Activated naive CD8-positive, alpha-beta T cell treated with anti-CD3 and anti-CD28 coated beads, Interleukin-2, amount 50 U/mL, for 24 hours (primary cell): ENCODE measurements at places on chromosomes 12 and 14.

- DNase-seq, result no peak
These were observed 354.9 kb downstream of the RAD51B start for GRCh38 chr14:68174446-68174845.

GRCh38 chr12:27821259-27821973 lies 41.4 kb upstream of the MANSC4 start:
- peak; percentile 21 for DNase-seq

GRCh38 chr12:43762596-43762995 lies 3.8 kb downstream of the IRAK4 start:
- no peak for DNase-seq

- no peak for DNase-seq
These were observed 33.8 kb downstream of the ZFP36L1 start for GRCh38 chr14:68759017-68759560.

DNA sequence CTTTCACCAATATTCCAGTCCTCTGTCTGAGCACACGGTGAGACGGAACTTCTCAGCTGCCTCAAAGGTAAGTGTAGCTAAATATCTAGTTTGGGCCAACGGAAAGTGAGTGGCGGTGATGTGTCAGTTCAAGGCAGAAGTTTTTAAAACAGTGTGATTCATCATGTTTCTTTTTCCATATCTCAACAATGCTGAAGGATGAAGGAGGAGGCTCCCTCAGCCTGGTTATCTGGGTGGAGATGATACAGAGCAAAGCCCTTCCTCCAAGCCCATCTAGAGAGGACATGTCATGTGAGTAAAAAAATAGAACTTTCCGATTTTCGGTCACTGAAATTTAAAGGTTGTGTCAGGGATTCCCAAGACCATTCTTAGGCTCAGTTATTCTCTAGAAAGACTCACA lies 13.1 kb upstream of the ANP32D start:
- DNase-seq, result no peak

- DNase-seq, result no peak
These were observed 690.9 kb upstream of the LMO3 start for GRCh38 chr12:17296882-17297281.

GRCh38 chr12:65300679-65301349 lies 22.3 kb downstream of the MSRB3 start:
- no peak for DNase-seq

GRCh38 chr12:42985506-42985905 lies 396.0 kb upstream of the PRICKLE1 start:
- no peak for DNase-seq

DNA sequence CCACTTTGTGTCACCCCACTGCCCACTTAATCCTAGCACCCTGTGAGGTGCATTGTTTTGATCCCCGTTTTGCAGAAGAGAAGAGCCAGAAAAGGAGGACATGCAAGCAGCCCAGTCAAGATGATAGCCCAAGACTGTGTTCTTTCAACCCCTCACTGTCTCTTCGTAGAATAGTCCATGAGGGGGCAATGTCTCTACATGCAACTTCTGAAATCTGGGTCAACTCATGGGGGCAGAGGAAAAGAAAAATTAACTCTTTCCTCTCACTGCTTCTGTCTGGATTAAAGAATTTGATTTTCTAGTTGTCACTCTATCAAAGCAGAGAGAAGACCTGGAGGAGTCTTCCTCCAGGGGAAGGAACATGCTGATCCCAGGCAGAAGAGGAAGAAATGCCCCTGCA lies 229.6 kb upstream of the NOS1 start:
- DNase-seq, result no peak

GRCh38 chr14:46036099-46036498 lies 615.5 kb downstream of the RPL10L start:
- DNase-seq, result no peak

- DNase-seq, result no peak
These were observed 70.8 kb downstream of the WDR20 start for GRCh38 chr14:102210421-102211042.

- no peak for DNase-seq
These were observed 872 bp downstream of the VSX2 start for GRCh38 chr14:74239848-74240793.

DNA sequence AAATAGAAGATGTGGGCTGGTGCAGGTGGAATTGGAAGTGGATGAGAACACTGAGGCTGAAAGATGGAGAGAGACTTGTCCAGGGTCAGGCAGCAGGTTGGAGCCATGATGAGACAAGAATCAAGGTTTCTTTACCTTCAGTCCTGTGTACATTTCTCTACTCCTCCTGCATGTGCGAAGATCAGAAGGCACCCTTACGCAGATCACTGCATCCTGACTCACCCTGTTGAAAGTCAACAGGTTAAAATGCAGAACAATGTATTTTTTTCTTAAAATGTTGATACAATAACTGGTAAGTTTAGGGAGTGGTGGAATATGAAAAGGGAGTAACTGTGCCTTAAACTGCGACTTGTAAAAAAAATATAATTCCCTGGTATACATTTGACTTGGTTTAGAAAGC lies 47.8 kb downstream of the TESPA1 start:
- no peak for DNase-seq

GRCh38 chr14:87494010-87494409 lies 499.0 kb downstream of the GALC start:
- no peak for DNase-seq

DNA sequence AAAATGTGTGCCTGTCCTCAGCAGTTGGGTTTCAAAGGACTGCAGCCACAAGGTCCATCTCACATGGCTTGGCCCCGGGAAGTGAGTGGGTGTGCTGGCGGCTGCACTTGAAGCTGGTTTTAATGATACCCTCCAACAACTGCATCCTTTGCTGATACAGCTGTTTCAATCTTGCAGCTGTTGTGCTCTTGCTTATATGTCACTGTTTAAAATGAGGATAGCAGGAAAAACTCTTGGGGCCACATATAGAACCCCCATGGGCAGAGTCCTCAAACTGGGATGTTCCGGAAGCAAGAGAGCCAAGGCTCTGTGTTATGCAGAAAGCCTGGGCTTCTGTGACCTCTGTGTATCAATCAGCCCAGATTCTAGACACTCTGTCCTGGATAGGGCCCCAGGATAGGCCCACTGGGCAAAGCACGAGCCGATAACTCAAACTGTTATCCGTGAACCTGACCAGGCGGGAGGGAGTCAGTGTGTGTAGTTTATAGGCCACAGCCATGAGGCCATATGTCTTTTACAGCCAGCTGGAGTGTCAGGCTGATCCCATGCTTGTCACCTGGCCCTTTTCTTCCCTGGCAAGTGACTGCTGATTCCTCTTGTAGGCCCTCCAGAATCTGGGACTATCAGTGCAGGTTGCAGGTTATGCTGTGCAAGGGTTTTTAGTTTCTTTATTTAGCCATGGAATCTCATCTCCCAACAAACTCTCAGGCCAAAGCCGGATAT lies 74.3 kb downstream of the SSPN start:
- no peak for DNase-seq

- no peak for DNase-seq
These were observed 109.7 kb downstream of the ADGRD1 start for GRCh38 chr12:131063413-131063812.

DNA sequence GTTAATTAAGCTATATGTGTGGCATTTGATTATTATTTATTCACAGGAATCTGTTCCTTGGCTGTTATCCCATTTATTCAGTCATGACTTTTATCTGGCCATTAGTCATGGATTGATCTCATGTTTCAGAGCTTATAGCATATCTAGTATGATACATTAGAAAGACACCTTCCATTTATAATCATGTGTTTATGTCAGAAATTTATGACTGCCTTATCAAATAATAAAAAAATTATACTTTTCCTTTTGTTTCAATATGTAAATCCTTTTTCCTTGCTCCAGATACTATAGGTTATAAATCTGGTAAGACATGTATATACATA lies 248.0 kb upstream of the PDE3A start:
- DNase-seq, result no peak

- no peak for DNase-seq
These were observed 33.3 kb upstream of the C2CD5 start for GRCh38 chr12:22577667-22578066.

DNA sequence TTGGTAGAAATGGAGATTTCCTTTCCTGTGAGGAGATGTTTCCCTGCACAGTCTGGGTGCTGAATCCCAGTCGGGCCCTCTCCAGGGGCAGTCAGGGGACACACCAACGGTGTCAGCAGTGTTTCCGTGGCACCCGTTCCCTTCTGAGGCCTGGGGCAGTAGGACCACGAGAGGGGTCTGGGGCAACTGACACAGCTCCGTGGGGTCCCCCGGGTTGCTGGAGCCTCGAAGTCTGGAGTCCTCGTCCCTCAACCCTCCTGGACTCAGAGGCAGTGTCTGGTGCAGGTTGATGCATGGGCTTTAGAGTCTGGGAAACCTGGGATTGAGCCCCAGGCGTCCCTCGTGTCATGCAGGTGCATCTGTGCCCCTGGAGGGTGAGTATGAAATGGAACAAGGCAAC lies 327.3 kb downstream of the ADGRD1 start:
- no peak for DNase-seq

DNA sequence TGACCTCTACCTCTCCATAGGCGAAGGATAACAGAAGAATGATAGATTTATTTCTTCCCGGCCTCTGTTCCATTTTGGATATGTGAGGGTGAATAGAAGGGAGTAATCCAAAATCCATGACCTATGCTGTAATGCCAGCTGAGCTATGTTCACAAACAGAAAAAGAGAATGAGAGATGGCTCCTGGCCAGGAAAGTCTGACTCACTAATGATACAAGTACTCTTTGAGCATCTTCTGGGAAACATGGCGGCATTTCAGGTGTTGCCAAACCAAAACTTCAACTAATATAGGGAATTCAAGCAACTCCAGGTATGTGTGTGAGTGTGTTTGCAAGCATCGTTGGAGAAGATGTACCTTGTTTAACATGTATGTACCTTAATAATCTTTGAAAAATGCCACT lies 55.1 kb downstream of the MED13L start:
- peak; percentile 51 for DNase-seq

DNA sequence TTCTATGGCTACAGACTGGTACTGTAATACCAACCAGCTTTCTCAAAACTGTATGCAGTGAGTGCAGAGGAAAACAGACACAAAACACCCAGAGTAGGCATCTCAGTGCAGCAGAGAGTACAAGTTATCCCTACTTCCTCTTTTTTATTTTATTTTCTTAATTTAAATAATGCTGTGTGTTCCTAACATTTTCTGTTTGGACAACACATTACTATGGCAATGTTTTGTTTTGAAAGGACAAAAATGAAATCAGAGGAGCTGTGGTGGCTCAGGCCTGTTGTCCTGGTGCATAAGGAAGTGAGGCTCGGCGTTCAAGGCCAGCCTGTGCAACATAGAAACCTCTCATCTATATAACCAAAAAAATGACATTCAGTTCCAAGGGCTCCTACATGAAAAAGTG lies 33.7 kb upstream of the SELPLG start:
- no peak for DNase-seq

- no peak for DNase-seq
These were observed 69.9 kb downstream of the MON2 start for GRCh38 chr12:62536546-62536945.

DNA sequence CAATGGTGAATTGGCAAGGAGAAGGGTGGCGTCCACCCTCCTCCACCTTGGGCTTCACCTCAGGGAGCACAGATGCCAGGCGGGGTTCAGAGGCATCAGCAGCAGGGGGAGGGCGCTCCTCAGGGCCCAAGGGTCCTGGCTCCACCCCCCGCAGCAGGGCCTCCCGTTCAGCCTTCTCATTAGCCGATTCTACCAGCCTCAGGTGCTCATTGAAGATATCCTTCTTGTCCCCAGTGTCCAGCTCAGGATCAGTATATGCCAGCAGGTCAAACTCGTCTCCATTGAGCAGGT lies 19.3 kb upstream of the PRKAG1 start:
- no peak for DNase-seq

- DNase-seq, result peak; percentile 28
These were observed 10.6 kb downstream of the CEP128 start for GRCh38 chr14:80930836-80931389.

DNA sequence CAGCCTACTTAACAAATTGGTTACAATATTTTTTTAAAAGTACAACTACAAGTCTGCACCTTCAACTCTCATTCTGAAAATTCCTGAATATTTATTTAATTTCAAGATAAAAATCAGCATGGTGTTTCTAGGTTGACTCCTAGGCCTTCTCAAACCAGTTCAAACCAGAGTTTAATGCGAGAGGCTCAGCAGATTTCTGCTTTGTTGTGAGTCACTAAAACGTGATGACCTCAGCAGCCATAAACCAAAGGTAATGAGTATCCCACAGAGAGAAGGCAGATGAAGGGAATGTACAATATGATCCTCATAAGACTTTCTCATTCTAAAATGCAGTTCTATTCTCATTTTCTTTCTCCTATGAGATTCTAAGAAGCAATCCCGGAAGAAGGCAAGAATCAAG lies 1.5 kb downstream of the PRDM4 start:
- DNase-seq, result no peak
